ENCODE measurements at places on chromosomes 4 and X.

DNA sequence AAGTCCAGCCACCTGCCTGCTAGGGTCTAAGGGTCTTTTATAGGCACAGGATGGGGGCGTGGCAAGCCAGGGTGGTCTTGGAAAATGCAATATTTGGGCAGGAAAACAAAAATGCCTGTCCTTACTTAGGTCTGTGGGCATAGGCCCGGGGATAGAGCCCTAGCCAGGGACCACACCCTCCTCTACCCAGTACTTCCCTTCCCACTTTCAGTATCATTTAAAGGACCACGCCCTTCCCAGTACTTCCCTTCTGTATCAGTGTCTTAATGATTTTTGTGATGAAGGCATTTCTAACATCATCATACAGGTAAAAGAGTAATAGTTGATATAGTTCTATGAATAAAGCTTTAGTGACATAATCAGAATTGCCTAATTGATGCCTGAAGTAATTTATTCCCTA is 11.4 kb downstream of the BANK1 start:
- DNase-seq: no peak

DNA sequence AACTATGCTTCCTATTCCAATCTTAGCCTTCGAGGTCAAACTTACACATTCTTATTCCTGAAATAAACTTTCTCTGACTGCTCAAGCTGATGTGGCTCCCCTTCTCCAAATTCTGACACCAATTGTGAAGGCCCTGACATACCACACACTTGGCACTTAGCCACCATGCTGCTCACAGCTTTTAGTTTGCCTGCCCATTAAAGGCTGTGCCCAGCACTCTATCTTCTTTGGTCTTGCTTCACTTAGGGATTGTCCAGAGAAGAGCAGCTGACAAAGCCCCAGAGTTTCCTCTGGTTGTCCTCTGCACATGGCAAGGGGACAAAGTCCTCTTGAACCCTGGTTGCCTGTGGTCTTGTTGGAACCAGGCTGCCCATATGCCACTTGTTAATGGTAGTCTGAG is 126.1 kb downstream of the ARHGEF9 start:
- no peak for DNase-seq

DNA sequence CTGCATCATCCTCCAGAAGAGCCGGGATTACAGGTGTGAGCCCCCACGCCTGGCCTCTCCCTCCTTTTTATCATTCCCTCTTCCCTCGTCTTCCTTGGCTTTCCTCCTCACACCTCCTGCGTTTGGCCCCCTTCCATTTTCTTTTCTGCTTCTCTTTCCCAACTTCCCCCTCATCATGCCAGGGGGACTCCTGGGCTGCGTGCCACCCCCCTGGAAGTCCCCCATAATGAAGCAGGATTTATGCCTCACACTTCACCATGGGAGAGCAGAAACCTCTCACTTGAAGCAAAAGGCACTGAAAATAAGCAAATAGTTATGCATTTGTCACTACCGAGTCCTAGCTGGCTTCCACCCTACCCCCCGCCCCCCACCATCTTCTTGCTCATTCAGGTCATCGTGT is 7.9 kb downstream of the TKTL1 start:
- no peak for DNase-seq

DNA sequence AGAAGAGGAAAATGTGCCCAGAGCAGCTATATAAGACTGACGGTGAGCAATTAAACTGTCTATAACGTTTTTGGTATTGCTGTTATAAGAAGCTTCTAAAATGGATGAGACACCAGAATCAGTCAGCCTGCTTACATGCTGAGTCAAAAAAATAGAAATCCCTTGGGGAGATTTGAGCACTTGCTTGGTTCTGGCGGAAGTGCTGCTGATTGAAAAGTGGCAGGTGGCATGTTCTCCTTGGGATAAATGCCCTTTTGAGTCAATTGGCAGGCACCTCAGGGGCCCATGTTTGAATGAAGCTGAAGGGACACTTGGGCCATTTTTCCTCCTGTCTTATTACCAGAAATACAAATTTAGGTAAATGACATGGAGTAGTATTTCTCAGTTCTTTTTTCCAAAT is 148.7 kb downstream of the PTCHD1 start:
- no peak for DNase-seq

DNA sequence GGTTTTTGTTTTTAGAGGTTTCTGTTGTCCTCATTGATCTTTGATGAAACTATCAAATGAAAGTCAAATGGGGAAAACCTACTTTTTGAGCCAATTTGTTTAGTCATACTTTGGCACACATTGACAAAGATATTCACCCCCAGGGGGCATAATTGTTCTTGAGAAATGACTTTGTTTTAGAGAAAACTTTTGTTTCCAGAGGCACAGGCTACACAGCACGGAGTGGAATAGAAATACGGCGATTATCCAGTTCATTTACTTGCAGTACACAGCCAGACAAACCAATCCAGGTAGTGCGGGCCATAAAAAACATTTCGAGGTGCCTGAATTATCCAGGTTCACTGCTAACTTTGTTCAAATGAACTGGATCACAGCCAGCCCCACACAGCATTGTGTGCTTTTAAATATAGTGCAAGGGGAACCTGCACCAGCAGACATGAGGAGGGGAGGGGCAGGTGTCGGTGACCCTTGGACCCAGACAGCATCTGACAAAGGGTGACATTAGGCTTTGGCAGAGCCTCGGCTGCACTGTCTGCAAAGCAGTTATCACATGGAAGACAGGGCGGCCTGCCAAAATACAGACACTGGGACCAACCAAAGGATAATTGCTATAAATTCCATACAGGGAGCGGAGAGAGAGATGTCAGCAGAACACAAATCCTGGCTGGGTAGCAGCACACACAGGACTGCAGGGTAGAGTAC is 179.6 kb upstream of the NOCT start:
- DNase-seq: no peak

DNA sequence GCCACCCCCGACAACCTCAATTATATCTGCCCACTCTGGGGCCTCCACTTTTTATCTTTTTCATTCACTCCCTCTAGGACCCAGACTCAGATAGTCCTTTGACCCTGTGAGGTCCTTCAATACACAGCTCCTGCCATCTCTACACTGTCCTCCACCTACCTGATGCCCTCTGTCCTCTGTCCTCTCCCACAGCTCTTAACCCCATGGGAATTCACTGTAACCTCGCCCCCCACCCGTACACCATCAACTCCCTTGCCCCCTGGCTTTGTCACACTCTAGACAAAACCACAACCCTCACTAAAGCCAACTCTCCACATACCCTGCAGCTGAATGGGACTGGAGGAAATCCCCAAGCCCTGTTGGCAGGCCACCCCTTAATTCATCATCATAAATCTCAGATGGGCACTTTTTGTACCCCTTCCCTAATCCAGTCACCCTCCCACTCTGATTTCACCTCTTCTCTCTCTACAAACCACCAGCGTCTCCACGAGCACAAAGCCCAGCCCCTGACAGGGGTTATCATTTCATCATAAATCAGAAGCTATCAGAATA is 52.3 kb upstream of the ENPP6 start:
- DNase-seq: no peak

DNA sequence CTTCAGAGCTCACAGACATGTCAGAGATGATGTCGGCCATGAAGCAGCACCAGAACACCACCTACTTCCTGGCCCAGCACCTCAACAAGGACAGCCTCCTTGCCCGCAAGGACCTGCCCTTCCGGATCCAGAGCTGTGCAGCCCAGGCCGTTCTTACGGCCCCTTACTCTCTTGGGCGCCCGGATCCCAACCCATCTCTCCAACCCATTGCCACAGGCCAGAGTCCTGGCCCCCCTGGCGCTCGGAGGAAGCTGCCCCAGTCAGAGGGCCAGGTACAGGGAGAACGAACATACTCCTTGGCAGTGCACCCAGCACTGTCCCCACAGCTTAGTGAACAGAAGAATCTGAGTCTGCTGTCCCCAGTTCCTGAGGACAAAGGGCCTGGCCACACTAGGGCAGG is 27.9 kb upstream of the PRPS1 start:
- no peak for DNase-seq

DNA sequence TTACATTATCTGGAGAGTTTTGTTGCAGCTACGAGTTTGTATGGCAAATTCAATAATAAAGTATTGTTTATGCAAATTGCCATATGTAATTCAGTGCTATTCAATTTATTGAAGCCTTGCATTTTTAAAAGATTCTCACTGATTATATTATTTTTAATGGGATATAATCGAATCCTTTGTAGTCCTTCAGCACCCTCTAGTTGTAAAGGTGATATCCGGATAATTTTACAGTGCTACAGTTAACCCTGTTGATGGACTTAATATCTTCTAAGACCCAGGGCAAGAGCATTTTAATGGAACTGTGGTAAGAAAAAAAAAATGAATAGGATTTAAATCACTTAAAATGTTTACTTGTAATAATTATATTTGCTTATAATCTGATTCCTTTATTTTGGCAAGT is 48.5 kb upstream of the GRIA2 start:
- no peak for DNase-seq

- no peak for DNase-seq
Measured at GRCh38 chr4:153808175-153808574, 19.3 kb upstream of the SFRP2 start.

GRCh38 chr4:5127556-5127955 is 76.3 kb downstream of the STK32B start:
- DNase-seq: no peak

DNA sequence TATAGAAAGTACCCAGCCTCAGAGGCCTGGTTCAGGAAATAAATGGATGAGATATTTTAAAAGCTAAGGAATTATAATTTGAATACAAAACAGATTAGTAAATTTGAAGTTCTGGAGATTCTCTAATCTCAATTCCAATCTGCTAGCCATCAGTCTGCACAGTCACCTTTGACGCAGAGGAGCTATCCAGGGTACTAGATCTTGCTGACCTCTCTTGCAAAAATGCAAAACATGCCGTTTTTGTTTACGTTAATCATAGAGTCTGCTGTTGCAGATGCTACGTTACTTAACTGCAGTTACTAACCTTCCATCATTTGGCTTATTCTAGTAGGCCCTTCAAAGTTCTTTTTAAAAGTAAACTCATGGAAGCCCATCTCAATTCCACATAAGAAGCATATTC is 10.4 kb downstream of the CCSER1 start:
- DNase-seq: no peak

- no peak for DNase-seq
Measured at GRCh38 chr4:147846318-147847155, 114.6 kb downstream of the ARHGAP10 start.

- DNase-seq: no peak
Measured at GRCh38 chr4:173332021-173332487, 2.1 kb downstream of the HMGB2 start.

DNA sequence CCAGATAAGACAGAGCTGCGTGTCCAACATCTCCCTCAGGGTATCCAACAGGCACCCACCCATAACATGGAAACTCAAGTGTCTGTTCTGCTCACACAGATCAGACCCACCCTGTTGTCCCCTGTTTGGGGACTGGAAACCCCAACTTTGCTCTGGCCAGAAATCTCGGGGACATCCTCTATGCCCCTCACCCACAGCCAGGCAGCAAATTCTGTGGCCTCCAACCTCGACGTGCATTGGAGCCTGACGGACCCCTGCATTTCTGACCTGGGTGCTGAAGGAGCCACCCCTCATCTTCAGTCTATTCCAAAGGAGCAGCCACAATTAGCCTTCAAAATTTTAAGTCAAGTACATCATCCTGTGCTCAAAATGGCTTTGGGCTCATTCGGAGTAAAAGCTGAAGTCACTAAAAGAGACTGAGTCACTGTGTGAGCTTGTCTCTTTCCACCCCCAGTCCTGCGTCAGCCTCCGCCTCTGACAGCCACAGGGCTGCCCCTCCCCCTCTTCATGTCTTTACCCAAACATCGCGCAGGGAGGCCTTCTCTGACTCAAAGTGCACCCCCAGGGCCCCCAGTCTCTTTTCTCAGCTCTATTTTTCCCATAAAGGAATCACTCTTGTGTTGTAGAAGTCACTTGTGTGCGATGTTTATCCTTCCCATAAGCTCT is 24.4 kb upstream of the PDE6B start:
- DNase-seq: no peak

DNA sequence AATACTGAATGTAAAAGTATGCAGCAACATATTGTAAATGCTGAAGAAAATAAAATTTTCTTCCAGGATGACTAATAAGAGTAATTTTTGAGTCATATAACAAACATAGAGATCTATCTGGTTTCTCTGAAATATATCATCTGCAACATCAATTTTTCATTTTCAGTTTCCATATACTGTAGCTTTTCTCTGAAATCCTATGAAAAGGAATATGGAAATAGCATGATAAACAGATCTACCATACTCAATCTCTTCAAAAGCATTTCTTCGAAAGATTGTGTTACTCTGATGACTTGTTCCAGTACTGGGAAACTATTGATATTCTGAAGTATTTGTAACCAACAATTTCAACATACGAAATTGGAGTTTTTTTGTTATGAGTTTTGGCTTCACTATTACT is 1156.7 kb downstream of the FAM133A start:
- DNase-seq: no peak

GRCh38 chr4:19748519-19749479 is 502.9 kb upstream of the SLIT2 start:
- no peak for DNase-seq

DNA sequence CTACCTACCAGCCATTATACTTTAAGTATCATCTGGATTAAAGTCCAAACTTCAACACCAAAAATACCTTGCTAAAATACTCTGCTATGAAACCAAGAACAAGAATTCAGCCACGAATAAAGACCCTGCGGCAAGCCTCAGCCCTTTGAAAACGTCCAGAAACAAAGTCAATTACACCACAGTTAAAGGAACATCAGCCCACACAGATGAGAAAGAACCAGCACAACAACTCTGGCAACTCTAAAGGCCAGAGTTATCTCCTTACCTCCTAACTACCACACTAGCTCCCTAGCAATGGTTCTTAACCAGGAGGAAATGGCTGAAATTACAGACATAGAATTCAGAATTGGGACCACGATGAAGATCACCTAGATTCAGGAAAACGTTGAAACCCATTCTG is 23.4 kb downstream of the ABCB7 start:
- no peak for DNase-seq

DNA sequence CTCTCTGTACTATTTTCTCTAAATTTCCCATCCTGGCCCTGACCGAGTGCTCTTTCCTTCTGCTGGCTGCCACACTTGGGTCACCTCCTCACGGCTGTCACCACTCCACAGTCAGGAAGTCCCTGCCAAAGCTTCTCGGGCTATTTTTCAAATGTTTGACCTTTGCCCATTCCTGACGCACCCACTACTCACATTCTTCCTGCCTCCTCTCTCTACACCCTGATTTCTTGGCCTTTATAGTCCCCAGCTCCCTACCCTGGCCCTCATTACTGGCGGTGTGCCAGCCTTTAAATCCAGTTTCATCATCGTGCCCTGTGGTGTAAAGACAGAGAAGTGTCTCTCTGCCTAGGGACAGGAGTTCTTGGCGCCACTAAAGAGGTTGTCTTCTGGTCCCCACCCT is 46.4 kb upstream of the GATB start:
- DNase-seq: no peak

DNA sequence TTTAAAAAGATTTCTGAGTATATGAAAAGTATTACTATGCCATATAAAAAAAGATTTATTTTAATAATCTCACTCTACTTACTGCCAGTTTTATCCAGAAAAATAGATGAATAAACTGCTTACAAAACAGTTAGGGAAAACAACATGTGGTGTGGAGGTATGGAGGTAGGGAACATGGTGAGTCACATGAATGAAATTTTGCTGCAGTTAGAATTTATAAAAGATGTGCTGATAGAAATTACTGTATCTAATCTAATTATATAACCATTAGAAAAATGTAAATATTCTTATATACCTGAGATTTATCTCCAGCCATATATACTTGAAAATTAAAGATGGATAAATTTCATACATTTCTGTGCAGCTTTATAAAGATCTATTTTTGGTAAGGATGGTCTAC is 184.0 kb upstream of the ANK2 start:
- DNase-seq: no peak

- no peak for DNase-seq
Measured at GRCh38 chr4:189804894-189805293, 135.8 kb upstream of the FRG1 start.

- DNase-seq: no peak
Measured at GRCh38 chr4:184167576-184167975, 50.1 kb downstream of the ENPP6 start.

Measured in activated gamma-delta T cell (primary cell).